ENCODE measurements at places on chromosomes 2 and 18.

GRCh38 chr18:10376731-10377130 lies 77.7 kb upstream of the APCDD1 start:
- no peak for DNase-seq

GRCh38 chr18:47404845-47405244 lies 153.4 kb upstream of the SKOR2 start:
- DNase-seq, result no peak

DNA sequence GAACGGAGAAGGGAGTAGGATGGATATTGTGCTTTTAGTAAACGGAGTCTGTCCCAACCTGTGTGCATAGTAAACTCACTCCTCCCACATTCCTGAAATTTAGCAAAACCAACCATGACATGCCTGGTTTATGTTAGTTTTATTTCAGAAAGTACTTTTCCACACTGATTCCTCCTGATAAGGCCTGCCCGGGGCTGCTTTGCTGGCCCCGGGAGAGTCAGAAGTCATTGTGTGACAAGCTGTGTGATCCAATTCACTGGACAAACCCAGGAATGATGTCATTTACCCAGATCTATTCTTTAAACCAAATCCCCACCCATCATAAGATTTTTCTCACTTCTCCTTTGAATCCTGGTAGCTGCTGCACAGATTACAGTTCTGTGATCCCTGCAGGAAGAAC lies 109.0 kb downstream of the SETBP1 start:
- peak; percentile 69 for DNase-seq

GRCh38 chr2:44429034-44429433 lies 67.3 kb downstream of the CAMKMT start:
- DNase-seq, result no peak

DNA sequence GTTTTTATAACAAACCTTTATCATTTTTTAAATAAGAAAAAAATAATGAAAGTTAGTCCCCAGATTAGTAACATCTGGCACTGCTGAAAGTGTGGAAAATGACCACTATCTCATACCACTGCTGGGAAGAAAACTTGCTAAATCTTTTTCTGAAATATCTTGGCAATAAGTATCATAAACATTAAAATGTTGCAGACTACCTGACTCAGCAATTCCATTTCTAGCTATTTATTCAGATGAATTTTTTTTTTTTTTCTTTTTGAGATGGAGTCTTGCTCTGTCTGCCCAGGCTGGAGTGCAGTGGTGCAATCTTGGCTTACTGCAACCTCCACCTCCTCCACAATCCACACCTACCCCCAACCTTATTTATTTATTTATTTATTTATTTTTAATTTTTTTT lies 35.3 kb upstream of the SOS1 start:
- no peak for DNase-seq

- no peak for DNase-seq
These were observed 196.0 kb downstream of the LDLRAD4 start for GRCh38 chr18:13414521-13414920.

- no peak for DNase-seq
These were observed 91.3 kb upstream of the RBBP8 start for GRCh38 chr18:22841840-22842239.

DNA sequence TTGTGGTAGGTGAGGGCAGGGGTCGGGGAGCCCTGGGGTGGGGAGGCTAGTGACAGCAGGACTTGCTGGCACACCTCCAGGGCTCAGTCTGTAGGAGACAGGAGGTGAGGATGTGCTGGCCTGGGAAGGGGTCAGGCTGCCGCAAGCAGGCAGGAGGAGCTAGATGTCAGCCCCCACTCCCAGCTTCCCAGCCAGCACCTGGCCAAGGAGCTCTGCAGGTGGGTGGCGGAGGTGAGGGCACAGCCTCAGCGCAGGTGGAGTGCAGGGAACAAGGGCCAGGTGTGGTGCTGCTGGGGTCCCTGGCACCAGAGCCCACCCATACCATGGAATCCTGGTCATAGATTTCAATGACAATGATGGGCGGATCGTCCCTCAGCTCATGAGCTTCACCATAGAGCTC lies 2.9 kb downstream of the OTOF start:
- DNase-seq, result no peak

GRCh38 chr18:24019641-24020331 lies 5.2 kb downstream of the TTC39C start:
- DNase-seq, result no peak

DNA sequence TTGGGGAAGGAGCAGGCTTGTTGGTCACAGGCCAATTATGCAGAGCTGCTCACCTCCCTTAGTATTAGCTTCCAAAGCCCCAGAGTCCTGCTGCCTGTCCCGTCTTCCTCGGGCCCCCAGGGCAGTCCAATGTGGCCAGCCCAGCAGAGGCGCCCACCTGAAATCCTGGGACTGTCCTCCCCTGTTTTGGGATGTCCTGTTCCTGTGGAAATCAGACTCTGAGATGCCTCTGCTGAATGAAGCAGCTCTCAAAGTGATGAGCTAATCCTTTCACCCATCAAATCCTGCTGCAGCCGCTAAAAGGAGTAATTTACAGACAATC lies 105.3 kb downstream of the CABLES1 start:
- no peak for DNase-seq

- no peak for DNase-seq
These were observed 78.2 kb upstream of the CABLES1 start for GRCh38 chr18:23057096-23057495.

GRCh38 chr2:157420771-157421323 lies 23.0 kb downstream of the CYTIP start:
- no peak for DNase-seq

DNA sequence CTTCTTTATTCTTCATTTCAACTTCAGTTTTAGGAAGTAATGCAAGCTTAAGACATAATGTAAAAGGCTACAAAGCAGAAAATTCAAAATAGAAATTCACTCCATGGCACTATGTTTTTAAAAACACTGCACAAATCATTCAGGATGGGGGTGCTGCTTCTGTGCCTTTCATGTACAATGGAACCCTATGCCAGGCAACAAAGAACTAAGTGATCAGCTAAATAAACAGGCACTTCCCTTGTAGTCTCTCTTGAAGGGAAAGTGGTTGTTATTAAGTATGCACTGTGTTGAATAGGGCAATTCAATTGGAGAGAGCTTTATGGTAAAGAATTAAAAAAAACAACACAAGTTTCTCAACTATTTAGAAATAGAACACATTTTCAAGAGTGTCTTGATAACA lies 10.9 kb upstream of the ERBB4 start:
- no peak for DNase-seq

DNA sequence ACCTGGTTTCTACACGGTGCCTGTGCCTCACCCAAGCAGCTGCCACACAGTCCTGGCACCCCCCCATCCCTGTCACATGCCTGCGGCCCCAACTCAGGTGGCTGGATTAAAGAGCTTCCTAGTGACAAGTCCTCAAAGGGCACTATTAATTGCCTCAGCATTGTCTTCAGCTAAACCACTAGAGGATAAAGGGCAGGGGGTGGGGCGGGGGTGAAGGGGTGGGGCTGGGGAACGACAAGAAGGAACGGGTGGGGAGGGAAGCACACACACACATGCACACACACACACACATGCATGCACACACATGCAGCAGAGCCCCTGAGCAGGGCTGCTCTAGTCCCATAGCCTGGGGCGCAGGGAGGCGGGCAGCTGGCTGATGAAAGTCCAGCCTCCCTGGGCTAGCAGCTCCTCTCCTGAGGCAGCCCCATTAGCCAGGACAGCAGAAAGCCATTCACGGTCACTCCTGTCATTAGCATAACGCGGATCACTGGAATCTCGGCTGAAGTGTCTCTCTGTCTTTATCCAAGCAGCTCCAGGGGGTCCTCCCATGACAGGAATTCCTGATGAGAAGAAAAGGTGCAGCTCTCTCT lies 7.4 kb upstream of the TEX261 start:
- no peak for DNase-seq

- no peak for DNase-seq
These were observed 296.9 kb downstream of the ZNF521 start for GRCh38 chr18:25055076-25055475.

GRCh38 chr2:3223080-3223923 lies 154.3 kb downstream of the EIPR1 start:
- DNase-seq, result peak; percentile 73

DNA sequence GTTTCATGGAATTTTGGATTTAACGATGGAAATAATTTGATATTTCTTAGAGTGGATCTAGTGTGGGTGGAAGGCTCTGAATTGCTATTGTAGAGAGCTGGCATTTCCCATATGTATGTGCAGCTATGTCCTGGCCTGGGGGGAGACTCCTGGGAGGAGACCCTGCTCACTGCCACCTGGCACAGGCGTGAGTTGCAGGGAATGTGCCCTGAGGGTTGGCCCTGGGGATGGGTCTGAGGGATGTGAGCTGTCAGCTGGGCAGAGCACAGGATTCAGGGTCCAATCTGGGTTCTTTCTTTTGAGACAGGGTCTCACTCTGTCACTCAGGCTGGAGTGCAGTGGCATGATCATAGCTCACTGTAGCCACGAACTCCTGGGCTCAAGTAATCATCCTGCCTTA lies 120.2 kb downstream of the CLIP4 start:
- no peak for DNase-seq

- no peak for DNase-seq
These were observed 332.7 kb downstream of the LRRTM1 start for GRCh38 chr2:79971807-79972206.

DNA sequence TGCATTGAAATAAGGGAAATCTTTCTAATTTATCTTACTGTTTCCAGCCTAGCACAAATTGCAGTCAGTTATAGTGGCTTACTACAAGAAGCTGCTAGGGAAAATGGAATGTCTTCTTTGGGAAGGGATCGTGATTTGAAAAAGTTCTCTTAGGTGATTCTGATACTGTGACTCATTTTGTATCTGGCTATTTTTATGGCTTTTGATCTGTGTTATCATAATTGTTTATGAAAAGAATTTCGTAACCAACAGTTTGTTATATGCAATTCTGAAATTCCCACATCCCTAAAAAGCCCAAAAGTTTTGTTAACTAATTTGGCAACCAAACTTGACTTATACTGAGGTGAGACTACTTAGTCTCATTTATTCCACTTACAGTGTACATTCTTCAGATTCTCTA lies 12.4 kb downstream of the PTPN4 start:
- no peak for DNase-seq

DNA sequence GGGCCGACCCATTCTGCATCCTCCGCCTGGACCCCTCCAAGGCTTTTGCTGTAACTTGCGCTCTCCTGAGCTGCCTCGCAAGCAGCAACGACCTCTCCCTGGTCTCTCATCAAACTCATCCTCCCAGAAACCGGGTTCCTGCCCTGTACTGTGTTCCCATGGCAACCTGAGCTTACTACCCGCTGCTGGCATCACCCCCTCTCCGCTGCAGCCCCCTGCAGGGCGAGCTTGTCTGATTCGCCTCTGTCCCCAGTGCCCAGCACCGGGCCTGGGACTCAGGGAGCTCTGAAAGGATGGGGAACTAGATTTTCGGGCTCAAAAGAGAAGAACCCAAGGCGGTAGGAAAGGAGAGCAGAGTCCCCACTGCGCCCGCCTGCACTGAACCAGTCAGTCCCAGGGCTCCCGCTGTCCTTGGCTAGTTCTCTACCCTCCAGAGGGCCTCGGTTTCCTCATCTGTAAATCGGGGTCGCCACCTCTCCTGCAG lies 463 bp downstream of the HS1BP3 start:
- DNase-seq, result peak; percentile 38

DNA sequence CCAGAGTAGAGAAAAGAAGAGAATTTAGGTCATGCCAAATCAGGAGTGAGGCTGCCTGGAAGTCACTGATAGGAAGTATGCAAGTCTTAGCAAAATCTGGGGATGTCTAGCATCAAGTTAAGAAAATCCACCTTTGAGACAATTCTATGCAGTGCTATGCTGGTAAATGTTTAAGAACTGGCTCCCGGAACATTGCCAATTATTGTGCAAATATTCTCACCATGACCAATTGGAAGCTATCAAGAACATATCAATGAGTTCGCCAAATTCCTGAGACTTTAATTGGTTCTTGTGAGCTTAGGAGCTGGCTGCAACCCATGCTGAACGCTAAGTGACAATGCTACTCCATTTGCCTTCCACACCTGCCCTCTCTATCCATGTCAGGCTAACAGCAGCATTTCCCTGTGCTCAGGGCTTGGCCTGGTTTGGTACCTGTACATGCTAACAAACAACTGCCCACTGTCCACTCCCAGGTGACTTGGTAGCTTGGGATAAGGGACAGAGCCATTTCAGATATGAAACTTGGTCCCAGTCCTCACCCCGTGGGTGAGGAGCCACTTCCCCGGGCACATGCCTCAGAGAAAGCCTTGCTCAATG lies 172.9 kb upstream of the KLHL29 start:
- no peak for DNase-seq

- no peak for DNase-seq
These were observed 292.3 kb downstream of the ALPK2 start for GRCh38 chr18:58336605-58337004.

GRCh38 chr2:64799592-64800252 lies 146.0 kb upstream of the SERTAD2 start:
- DNase-seq, result peak; percentile 43

- no peak for DNase-seq
These were observed 86.5 kb downstream of the ZNF516 start for GRCh38 chr18:76408480-76409067.

DNA sequence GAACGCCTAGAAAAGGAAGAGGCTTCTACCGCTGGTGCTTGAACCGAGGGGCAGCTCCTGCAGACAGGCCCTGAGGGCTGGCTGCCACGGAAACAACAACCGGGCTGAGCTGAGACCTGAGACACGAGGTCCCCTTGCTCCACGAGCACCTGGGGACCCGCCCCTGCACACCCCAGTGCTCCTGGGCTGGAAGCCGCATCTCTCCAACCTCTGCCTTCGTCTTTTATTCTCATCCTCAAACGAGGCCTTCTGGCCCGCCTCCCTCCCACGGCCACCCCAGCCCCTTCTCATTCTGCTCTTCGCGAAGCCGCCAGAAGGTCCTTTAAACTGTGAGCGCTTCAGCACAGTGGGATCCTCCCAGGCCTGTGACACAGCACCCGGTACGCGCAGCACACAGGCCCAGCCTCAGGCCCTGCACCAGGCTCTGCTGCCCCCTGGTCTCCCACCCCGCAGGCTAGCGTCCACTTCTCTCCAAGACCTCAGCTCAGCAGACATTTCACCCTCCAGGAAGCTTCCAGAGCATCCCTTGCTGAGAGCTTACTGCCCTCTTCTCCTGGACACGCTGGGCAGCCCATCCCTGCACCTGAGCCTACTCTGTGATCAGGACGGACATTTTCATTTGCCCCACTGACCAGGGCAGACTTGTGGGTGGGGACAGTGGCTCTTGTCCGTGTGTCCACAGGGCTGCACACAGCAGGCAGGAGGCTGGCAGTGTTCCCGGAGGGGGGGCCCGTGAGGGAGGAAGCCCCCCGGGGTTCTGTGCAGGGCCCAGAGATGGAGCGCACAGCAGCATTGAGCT lies 149.7 kb downstream of the PXDN start:
- no peak for DNase-seq

GRCh38 chr2:73279852-73280251 lies 4.4 kb downstream of the FBXO41 start:
- DNase-seq, result no peak

GRCh38 chr2:84999553-84999955 lies 28.6 kb downstream of the KCMF1 start:
- DNase-seq, result no peak
